ENCODE measurements at places on chromosomes 3 and 15.
A peak's percentile ranks its signal among the peaks of the same experiment; 100 is the strongest.

DNA sequence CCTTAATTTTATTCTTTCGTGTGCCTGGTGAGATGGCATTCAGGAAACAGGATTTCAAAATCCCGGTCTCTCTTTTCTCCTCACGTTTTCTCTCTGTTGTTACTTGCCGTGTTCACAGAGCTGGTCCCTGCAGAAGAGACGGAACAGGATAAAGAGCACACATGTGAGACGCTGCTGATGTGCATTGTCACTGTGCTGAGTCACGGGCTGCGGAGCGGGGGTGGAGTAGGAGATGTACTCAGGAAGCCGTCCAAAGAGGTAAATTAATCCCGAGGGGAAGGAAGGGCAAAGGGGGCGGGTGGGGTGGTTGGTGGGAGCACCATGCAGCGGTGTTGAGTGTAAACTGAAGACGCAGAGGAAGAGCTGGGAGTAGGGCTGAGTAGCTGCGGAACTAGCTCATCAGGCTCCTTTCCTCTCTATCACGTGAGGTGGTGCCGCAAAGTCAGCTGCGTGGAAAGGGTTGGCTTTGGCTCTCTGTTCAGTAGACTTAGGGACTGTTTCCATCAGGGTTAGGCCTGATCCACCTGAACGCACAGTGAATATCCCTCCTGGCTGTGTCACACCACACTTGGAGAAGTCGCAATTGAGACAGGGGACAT lies 164.8 kb upstream of the BHLHE40 start:
- DNase-seq, result no peak

GRCh38 chr3:182129740-182130139 lies 418.0 kb downstream of the SOX2 start:
- no peak for DNase-seq

GRCh38 chr15:73078722-73079121 lies 26.5 kb downstream of the NEO1 start:
- no peak for DNase-seq

DNA sequence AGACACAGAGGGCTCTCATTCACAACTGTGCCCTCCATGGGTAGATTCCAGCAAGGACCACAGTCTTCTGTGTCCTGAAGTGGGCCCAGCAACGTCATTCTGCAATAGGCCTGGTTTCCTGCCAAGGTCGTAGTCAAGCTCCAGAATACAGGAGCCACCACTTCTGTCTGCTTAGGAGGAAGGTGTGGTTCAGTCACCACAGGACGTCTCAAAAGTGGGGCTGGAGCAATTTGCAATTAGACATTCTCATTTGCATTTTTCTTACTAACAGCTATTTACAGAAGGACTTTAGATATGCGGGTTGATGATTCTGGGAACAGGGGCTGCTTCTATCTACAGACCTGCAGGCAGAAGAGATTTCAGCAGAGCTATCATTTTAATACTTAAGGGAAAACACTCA lies 58.7 kb upstream of the MYRIP start:
- no peak for DNase-seq

DNA sequence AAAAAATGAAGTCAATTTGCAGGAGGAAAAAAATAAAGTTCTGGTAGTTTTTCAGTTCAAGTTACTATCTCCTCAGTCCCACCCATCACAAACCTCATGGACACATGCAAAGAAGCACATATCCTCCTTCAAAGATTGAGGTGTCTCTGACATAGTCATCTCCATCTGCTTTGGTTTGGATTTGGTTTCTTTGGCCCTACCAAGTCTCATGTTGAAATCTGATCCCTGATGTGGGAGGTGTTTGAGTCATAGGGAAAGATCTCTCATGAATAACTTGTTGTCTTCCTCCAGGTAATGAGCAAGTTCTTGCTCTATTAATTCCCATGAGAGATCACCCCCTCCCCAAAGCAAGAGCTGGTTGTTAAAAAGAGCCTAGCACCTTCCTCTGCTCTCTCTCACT lies 446.8 kb downstream of the IGSF11 start:
- no peak for DNase-seq

GRCh38 chr3:57160076-57160764 lies 4.9 kb downstream of the IL17RD start:
- DNase-seq, result no peak

GRCh38 chr15:80978685-80979329 lies 10.8 kb downstream of the MESD start:
- DNase-seq, result no peak

DNA sequence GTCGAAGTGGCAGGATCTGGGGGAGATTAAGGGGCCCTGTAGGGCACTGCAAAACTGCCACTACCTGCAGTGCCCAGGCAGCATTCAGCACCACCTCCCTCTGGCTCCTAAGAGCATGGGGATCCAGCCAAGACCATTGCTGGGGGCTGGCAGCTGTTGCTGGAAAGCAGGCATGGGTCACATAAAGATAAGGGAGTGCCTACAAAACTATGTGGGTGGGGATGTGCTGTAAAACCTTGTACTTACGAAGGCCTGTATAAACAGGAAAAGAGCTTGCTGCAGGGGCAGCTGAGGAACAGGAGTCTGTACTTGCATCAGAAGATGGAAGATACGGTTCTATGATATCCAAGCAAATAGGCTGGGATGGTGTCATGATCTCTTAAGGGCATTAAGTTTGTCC lies 27.1 kb downstream of the IL20RB start:
- no peak for DNase-seq

DNA sequence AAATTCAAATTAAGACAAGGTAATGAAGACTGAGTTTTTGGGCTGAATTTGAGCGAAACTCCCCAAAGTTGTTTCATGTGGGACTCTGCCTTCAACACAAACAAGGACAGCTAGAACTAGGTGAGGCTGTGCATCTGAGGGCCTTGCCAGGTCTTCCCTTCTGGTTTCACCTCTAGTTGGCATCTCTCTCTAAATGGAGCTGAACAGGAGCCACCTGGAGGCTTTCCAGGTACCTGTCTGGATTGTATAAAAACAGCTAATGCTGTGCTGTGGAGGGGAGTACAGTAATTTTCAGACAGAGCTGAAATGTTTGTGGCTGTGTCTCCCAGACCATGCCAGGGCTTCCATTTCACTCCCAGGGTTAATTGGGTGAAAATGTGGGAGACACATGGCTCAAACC lies 27.1 kb downstream of the TRIM71 start:
- DNase-seq, result no peak

GRCh38 chr3:171461525-171461917 lies 1.3 kb upstream of the TNIK start:
- DNase-seq, result no peak

DNA sequence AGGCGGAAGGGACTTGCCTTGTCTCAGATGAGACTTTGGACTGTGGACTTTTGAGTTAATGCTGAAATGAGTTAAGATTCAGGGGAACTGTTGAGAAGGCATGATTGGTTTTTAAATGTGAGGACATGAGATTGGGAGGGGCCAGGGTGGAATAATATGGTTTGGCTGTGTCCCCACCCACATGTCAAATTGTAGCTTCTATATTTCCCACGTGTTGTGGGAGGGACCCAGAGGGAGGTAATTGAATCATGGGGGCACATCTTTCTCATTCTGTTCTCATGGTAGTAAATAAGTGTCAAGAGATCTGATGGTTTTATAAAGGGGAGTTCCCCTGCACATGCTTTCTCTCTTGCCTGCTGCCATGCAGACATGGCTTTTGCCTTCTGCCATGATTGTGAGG lies 89.2 kb downstream of the CGGBP1 start:
- DNase-seq, result no peak

- DNase-seq, result no peak
Measured at GRCh38 chr3:37161351-37161750, 13.0 kb downstream of the LRRFIP2 start.

GRCh38 chr15:86382341-86382740 lies 302.7 kb downstream of the AGBL1 start:
- no peak for DNase-seq

GRCh38 chr3:194685718-194686413 lies at the start of gene FAM43A:
Gene FAM43A, plus strand, starts transcription at chr3:194685883. Its CDS starts 944 bp downstream, at chr3:194686827.
- peak; percentile 75 for DNase-seq

GRCh38 chr3:147240581-147240980 lies 165.8 kb downstream of the ZIC4 start:
- no peak for DNase-seq

DNA sequence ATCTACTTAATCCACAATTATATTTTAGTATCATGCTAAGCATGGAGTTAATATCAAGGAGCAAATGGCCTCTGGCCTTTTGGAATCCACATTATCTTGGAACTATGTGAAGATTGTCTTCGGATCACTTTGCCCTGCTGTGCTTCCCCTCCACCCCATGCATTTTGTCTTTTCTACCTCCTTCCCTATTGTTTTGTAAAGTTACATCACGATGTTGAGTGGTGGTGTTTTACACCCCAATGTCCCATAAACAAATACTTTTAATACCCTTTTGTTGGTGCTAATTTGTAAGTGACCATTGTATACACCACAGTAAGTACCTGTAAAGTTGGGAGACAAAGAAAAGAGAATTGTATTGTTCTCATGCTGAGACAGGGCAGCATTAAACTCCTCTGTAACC lies 258.4 kb upstream of the ZNF717 start:
- DNase-seq, result no peak

DNA sequence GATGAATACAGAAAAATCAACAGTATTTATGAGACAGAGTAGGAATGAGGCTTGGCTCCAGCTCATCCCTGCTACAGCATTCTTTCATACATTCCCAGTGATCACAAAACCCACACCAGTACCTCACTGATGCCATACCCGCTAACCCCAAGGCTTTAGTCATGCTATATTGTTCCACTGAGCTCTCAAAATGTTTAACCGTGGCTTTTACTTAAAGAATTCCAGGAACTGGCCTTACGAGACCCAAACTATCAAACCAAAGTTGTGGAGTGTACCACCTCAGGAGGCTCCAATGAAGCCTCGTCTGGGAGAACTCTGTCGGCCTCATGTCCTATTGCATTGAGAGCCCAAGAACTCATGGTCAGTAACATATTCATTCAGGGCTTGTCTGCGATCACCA lies 278.9 kb downstream of the ULK4 start:
- DNase-seq, result no peak

GRCh38 chr3:17065881-17066280 lies 181.1 kb downstream of the PLCL2 start:
- no peak for DNase-seq

DNA sequence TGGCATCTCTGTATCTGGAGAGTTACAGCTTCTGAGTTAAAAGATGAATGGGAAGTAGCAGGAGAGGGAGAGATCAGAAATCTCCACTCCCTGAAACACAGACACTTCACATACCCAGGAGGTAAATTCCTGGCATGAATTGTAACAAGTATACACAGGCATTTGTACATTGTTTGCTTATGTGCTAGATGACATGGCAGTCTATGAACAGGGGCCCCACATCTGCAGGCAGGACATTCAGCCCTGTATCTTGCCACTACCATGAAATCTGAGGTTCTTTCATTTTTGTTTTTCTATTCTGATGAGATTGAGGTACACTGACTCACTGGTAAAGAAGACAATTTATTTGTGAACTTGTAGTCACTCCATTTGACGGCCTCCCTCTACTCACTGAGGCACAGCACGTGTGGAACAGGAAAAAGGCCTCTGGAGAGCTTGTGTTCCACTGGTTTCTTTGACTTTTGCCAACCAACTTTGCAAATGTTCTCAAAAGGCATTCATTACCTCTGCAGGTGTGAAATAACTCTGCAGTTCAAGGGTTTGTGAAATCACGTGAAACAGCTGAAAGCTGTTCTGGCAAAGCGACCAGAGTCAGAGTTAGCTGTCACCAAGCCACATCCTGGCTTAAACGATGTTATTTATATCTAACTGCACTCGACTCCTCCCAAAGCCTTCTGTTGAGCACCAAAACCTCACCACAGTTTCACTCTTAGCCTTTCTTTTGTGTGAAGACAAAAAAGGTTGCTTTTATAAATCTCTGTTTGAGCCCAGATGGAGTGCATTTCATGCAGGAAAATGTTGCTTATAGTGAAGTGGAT lies 401.3 kb upstream of the CFAP20DC start:
- no peak for DNase-seq

- no peak for DNase-seq
Measured at GRCh38 chr3:56802378-56802745, 613 bp upstream of the ARHGEF3 start.

DNA sequence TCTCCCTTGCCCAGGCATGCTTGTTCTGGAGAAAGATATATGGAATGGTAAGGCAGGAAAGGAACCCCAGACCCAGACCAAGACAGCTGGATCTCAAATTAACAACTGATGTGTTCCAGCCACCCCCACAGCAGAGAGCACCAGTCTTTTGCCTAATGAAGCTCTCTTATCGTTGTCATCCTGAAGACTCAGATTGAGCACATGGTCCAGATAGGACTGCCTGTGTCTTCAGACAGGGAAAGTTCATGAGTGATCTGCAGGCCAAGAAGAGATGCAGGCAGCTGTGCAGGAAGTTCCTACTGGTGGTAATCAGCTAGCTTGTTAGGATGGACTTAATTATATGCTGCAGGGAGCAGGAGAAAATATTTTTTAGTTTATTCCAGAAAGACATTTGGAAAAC lies 53.3 kb downstream of the PPP2R3A start:
- DNase-seq, result no peak

DNA sequence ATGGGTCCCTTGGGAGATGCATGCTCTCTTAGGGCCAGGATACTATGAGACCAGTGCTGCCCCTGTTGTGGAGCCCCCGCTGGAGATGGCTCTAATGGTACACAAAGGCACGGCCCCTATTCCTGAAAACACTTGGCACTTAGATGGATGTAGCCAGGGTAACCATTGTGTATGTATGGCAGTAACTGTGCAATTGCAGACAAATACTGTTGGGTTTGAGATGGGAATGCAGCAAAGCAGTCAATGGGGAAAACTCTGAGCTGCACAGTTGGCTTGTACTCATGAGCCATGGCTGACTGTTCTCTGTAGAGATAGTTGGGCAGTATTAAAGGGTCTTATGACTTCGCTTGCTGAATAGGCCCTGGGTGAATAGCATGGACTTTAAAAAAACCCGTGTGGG lies 67.9 kb upstream of the NPAP1 start:
- DNase-seq, result no peak

- no peak for DNase-seq
Measured at GRCh38 chr15:80182611-80183261, 29.9 kb downstream of the FAH start.

DNA sequence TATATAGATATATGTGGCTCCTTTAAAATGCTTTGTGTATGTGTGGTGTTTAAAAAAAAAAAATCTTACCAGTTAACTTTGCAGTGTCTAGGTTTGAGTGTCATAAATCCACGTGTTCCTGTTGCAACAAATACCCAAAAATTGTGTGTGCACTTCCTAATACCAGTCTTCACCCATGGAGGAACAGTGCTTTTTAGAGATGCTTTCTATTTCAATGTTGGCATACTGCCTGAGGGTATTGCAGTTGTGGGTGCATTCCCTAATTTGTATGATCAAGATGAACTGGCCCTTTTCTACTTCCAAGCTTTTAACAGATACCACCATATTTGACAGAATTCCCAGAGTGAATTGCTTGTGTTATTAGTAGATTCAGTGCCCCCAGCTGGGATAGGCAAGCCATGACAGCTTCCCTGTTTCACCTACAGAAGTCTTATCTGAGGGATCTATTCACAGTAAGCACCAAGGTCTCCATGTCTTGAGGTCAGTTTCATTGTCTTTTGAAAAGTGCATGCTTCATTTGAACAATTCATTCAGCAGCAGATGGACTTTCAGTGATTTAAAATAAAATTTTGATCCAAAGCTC lies 68.9 kb upstream of the GOLGA6B start:
- no peak for DNase-seq

DNA sequence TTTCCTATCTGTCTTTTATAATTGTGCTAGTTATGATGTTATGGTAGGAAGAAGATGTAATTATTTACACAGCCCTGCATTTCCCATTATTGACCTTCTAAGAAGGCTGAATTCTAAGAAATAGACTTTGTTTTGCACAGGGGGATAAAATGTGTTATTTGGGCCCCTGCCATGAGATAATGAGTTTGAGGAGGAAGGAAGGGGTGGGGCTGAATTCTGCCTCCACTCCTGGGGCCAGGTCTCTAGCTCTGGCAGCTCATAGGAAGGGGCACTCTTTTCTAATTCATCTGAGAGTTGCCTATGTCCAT lies 69.2 kb upstream of the GOLGA8B start:
- DNase-seq, result no peak
